EL (cell line): ENCODE measurements at places on chromosomes 11 and 22.

GRCh38 chr22:21802673-21803072 lies 64.8 kb downstream of the MAPK1 start:
- DNase-seq, result no peak

- peak; percentile 88 for DNase-seq
These were observed 711.3 kb downstream of the OPCML start for GRCh38 chr11:132821014-132821413.

- no peak for DNase-seq
These were observed 19.4 kb upstream of the MYEOV start for GRCh38 chr11:69274531-69275016.

- no peak for DNase-seq
These were observed 9.6 kb downstream of the ADM start for GRCh38 chr11:10314199-10315072.

GRCh38 chr22:47315862-47316419 lies 553.5 kb downstream of the TBC1D22A start:
- no peak for DNase-seq

GRCh38 chr11:36427079-36427478 lies 83.0 kb downstream of the TRAF6 start:
- no peak for DNase-seq

DNA sequence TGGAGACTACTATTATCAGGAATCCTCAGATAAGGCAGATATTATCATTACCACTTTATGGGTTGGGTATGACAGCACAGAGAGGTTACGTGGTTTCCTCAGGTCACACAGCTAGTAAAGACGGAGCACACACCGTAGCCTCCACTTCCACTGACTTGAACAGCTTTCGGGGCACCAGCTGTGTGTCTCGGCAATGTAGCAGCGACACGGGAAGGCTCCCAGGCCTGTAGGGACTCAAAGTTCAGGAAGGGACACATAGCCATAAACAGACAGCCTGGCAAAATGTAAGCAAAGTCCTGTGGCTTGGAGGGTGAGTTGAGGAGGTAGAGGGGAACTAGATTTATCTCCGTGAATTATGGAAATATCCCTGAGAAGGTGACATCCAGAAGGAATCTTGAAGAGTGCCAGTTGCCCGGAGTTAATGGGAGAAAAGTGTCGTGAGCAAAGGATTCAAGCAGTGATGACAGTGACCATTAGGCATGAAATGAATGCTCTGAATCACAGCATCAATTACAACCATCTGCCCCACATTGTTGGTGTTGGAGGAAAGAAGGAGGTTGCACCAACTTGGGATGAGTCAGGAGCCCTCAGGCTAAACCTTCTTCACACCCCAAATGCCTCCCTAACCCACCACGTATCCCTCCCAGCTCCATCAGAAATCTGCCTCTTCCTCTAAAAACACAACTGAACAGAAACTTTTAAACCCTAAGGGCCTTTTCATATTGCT lies 106.7 kb upstream of the ASPHD2 start:
- peak; percentile 100 for DNase-seq

DNA sequence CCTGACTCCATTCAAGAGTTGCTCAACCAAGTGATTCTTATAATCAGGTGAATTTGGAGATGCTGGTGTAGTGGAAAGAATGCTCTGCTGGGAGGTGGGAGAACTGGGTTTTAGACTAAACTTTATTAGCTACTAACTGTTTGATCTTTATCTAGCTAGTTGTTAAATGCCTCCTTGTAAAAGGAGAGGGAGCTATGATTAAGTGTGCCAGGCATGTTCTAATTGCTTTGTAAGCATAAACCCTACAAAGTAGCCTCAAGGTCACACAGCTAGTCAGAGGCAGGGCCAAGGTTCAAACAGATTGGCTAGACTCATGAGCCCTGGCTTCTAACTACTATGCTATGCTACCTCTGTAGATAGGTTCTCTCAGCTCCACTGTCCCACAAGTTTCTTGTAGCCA lies 105.5 kb downstream of the NXPE2 start:
- DNase-seq, result no peak

DNA sequence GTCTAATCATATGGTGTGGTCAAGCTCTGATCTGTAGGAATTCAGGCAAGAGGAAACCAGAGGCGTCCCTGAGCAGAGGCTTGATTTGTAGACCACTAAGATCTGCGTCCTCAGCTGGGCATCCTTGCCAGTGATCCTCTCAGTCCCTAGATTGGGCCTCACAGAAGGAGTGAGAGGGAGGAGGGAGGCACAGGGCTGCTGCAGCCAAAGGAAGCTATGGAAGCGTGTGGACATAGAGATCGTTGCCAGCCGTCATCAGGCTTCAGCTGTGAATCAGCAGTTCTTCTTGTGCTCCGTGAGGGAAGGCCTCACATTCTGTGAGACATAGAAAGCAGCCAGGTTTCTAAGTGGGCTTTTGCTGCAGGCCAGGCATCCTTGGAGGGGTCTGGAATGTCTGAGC lies 254.6 kb upstream of the KIRREL3 start:
- DNase-seq, result no peak

DNA sequence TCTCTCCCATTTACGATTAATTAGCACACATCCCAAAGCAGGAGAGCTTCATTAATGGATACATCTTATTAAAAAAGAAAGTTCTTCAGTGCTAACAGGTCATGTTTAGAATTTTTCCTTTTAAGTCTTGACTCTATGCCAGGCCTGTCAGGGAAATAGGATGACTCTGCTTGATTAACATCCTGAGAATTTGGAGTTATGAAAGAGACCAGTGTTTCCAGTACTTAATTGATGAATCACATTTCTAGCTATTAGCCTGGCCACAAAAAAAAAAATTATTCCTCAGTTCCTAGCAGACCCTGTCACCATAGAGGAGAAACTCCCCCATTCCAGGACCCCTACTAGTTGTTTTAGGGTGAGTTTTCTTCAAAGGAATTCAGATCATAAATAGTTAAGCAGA lies 23.6 kb upstream of the ME3 start:
- DNase-seq, result peak; percentile 96

DNA sequence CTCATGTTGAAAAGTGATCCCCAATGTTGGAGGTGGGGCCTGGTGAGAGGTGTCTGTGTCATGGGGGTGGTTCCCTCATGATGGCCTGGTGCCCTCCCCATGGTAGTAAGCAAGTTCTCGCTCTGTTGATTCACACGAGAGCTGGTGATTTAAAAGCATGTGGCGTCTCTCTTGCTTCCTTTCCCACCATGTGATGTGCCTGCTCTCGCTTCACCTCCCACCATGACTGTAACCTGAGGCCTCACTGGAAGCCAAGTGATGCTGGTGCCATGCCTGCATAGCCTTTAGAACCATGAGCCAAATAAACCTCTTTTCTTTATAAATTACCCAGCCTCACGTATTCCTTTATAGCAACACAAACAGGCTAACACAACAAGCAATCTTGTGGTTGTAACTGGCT lies 52.4 kb downstream of the VSIG10L2 start:
- no peak for DNase-seq
